ENCODE measurements at places on chromosomes 5 and 9. TPM values are rescaled to one million over a fixed set of nuclear protein-coding genes. Genes with fewer than 3 reads are reported as not detected.

The MARVELD2 gene
- polyA plus RNA-seq, result 1.4 TPM

The TMEM174 gene
- polyA plus RNA-seq, result not detected

The EPB41L4B gene
- not detected for polyA plus RNA-seq

The IL31RA gene
- polyA plus RNA-seq, result not detected

The NXNL2 gene
- not detected for polyA plus RNA-seq

The MAST4 gene
- polyA plus RNA-seq, result 4.5 TPM

The FOXD4L4 gene
- polyA plus RNA-seq, result not detected

The KCNV2 gene
- not detected for polyA plus RNA-seq

The PCDHA5 gene
- not detected for polyA plus RNA-seq

The PRLR gene
- not detected for polyA plus RNA-seq

The RNF130 gene
- 22.5 TPM for polyA plus RNA-seq

The SLC6A7 gene
- polyA plus RNA-seq, result not detected

The ITGA1 gene
- polyA plus RNA-seq, result 1.1 TPM

The PCDHB8 gene
- not detected for polyA plus RNA-seq

The CLTB gene
- polyA plus RNA-seq, result 82.7 TPM

The UBQLN1 gene
- polyA plus RNA-seq, result 70.8 TPM

The CCL27 gene
- not detected for polyA plus RNA-seq

The CFAP90 gene
- not detected for polyA plus RNA-seq

The LOX gene
- polyA plus RNA-seq, result not detected

The C1QTNF3 gene
- polyA plus RNA-seq, result 0.38 TPM

The FOXI1 gene
- polyA plus RNA-seq, result not detected

The PDE6A gene
- polyA plus RNA-seq, result not detected

The SEC16A gene
- 35.8 TPM for polyA plus RNA-seq

The SHOC1 gene
- polyA plus RNA-seq, result not detected

The NPDC1 gene
- polyA plus RNA-seq, result 4.2 TPM

The LSM11 gene
- 0.64 TPM for polyA plus RNA-seq

The IFNA13 gene
- polyA plus RNA-seq, result not detected

The SUSD3 gene
- polyA plus RNA-seq, result 86.7 TPM
